ENCODE measurements at places on chromosomes 6 and 20.
A peak's percentile ranks its signal among the peaks of the same experiment; 100 is the strongest.

DNA sequence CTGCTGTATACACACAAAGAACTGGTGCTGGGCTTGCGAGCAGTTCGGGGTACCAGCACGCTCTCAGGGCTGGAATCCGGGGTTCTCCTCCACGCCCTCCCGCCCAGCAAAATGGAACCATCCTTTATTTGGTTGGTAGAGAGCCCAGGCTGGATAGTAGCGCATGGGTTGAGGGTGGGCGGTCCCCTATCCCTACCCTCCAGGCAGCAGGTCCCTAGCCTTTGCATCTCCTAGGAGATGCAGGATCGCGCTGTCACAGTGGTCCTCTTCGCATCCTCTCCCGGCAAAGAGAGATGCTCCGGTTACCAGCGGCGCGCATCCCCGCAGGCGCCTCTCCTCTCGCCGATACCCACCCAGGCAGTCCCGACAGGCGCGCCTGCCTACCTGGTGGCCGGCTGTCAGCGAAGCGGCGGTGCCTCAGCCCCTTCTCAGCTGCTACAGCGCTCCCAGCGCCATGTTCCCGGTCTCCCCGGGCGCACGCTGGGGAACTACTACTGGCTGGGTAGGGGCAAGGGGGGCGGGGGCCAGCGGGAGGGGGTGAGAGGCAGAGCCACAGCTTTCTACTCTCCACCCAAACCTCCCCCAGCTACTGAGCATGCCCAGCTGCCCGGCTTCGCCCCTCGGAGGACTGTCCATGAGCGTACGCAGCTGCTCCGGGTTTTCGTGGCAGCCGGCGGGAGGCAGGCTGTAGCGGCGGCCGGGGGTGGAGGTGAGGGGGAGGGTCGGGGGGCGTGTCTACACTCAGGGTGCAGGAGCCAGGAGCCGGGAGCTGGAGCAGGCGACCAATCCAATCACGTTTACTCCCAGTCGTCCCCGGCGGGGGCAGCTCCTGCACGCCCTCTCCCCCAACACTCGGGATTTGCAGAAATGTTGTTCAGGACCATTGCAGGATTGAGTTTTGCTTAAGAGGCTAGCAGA is at the start of gene PAK5:
Gene PAK5 (minus strand): TSS at position 699 of the 918 bp plus-strand sequence. CDS start 194,748 bp downstream, outside the sequence.
- peak; percentile 28 for DNase-seq

DNA sequence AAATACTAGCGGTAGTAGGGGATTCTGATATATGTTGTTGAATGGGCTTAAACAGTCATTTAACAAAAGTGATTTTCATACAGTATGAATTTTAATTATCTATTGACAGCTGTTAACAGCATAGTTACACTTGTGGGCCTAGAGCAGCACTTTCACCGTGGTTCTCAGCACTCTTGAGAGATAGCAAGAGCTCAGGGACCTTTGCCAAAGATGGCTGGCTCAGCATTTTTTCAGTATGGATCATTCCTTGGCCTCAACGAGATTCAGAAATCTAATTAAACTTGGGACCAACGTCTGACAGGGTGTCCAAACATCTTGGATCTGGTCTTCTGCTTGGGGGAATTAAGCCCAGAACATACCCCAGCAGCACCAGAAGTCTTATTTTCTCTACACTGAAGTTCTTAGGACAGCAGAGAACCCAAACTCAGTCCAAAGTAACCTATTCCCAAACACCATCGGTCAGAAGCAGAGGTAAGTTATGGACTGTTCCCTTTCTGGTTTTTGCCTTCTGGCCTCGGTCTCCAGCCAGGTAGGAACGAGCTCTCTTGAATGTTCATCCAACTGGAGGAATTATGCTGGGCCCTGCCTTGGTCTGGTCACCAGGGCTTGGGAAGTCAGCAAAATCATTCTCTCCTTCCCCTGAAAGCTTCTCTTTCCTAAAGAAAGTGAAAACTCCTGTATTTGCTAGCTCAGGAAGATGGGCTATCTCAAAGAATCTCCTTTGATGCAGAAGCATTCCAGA is 25.7 kb downstream of the PRPH2 start:
- DNase-seq = no peak

GRCh38 chr6:149031859-149032598 is 285.2 kb downstream of the UST start:
- peak; percentile 91 for DNase-seq

- no peak for DNase-seq
These were observed 79.9 kb upstream of the NAA20 start for GRCh38 chr20:19937218-19937617.

DNA sequence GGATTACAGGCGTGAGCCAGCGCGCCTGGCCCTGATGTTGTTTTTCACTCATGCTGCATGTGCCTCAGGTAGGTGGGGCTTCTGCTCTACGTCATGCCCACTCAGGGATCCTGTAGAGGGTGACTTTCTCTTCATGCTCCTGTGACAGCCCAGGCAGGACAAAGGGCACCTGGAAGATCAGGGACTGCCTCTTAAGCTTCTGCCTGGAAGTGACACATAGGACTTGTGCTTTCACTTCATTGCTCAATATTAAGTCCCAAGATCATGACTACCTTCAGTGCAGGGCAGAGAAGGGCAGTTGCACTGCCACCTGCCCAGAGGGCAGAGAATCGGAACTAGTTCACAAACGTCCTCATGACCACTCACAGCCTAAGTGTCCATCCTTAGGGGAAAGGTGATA is 249.5 kb upstream of the SULF2 start:
- no peak for DNase-seq

GRCh38 chr20:9280666-9281065 is 211.8 kb downstream of the PLCB4 start:
- no peak for DNase-seq

DNA sequence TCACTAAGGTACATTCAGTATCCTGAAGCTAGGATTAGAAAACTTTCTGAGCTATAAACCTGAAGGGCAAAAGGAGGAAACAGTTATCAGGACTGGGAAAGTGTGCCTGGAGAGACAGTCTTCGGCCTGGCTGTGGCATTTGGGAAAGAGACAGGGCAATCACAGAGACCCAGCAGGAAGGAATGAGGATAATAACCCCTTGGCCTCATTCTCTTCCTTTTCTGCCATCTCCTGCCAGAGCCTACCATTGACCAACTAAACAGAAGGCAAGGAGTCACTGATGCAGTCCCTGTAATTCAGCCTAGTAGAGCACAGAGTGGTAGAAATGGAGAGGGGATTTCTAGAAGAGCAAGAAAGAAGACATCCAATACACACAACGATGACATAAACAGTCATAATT is 359.4 kb downstream of the HDGFL1 start:
- no peak for DNase-seq

- DNase-seq = no peak
These were observed 783.4 kb upstream of the CHD6 start for GRCh38 chr20:42401613-42402012.

DNA sequence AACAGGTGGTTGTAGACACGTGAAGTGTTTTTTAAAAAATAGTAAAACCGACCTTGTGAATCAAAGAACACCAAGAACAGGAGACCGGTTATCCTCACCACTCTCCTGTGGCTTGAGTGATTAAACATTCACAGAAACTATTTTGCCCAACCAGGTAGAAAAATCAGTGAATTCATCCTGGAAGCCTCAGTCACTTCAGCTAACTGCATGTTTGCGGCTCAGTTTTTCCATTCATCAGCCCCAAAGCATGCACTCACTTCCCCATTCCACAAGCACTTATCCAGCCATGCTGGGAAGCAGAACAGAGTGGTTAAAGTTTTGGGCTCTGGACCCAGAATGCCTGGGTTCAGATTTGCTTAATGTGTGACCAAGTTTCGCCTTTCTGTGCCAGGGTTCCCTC is 2.4 kb downstream of the LRRN4 start:
- DNase-seq = no peak

DNA sequence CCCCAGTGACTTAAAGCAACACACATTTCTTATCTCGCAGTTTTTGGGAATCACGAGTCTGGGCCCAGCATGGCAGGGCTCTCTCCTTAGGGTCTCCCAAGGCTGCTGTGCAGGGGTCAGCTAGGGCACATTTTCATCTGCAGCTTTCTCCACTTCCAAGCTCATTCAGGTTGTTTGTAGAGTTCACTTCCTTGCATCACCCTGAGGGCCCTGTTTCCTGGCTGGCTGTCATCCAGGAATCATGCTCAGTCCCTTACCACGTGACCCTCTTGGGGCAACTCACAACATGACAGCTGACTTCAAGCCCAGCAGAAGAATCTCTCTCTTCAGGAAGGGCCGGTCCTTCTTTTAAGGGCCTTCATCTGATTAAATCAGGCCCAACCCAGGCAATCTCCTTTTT is 21.3 kb downstream of the SNAP25 start:
- DNase-seq = no peak

GRCh38 chr6:44180886-44181285 is 22.3 kb downstream of the CAPN11 start:
- DNase-seq = no peak

DNA sequence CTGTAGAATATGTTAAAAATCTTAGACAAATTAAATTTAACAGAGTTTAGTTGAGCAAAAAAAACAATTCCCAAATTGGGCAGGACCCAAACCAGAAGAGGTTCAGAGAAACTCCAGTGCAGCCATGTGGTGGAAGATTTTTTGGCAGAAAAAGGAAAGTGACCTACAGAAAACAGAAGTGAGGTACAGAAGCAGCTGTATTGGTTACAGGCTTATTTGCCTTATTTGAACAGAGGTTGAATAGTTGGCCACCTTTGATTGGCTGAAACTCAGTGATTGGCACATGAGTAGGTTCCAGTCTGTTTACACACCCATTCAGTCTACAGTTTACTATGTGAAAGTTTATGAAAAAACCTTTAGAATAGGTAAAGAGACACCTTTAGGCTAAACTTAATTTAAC is 110.9 kb upstream of the LAMP5 start:
- DNase-seq = no peak

GRCh38 chr6:145714731-145715130 is 20.6 kb downstream of the EPM2A start:
- no peak for DNase-seq

- DNase-seq = no peak
These were observed 246.6 kb downstream of the GRIK2 start for GRCh38 chr6:101640131-101640530.

GRCh38 chr20:62219992-62220665 is at the start of gene HRH3:
TSS of gene HRH3 (minus strand) at chr20:62220278. CDS start at chr20:62219970, 308 bp downstream.
- DNase-seq = peak; percentile 88

DNA sequence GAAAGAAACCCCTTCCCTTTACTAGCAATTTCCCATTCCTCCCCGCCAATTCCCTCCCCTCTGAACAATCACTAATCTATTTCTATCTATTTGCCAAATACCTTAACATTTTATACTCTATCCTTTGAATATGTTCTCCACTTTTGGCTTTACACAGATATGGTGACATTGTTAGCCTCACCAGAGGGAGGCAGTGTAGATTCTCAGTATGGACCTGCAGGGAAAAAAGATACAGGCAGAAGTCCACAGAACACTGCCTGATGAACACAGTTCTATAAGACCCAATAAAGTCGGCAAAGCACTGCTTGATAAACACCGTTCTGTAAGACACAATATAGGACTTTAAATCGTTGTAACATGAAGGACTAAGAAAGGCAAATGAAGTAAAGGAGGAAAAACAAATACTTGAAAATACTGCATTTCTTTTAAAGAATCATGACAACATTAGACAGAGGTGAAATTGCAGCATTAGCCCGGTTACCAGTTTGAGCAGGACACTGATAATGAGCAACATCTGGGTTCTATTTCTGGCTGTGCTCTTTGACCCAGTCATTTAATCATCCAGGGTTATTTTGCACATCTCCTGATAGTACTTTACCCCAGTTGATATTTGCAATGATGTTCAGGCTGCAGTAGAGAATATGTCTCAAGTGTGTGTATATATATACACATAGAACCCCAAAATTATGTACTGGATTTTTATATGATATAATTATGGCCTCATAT is 296.8 kb downstream of the UTRN start:
- DNase-seq = peak; percentile 37

DNA sequence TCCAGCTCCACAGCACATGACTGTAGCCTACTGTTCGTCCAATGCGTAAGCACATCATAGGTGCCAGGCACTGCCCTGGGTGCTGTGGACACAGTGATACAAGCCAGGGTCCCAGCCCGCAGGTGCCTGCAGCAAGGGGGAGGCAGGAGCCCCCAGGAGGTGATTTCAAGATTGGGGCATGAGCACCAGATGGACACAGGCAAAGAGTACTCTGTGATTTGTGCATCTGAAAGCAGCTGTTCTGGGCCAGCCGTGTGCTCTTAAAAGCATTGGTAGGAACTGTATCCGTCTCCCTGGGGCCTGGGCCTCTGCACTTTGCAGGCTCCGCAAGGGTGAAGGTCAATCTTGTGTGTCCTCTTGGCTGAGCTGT is 149.8 kb downstream of the SYCP2 start:
- DNase-seq = no peak

DNA sequence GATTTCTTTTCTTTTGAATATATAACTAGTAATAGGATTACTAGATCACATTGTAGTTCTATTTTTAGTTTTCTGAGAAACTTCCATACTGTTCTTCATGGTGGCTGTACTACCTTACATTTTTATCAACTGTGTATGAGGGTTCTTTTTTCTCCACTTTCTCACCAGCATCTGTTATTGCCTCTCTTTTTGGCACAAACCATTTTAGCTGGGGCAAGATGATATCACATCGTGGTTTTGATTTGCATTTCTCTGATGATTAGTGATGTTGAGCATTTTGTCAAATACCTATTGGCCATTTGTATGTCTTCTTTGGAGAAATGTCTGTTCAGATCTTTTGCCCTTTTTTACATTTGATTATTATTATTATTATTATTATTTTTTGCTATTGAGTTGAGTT is 86.1 kb upstream of the TCF21 start:
- no peak for DNase-seq

DNA sequence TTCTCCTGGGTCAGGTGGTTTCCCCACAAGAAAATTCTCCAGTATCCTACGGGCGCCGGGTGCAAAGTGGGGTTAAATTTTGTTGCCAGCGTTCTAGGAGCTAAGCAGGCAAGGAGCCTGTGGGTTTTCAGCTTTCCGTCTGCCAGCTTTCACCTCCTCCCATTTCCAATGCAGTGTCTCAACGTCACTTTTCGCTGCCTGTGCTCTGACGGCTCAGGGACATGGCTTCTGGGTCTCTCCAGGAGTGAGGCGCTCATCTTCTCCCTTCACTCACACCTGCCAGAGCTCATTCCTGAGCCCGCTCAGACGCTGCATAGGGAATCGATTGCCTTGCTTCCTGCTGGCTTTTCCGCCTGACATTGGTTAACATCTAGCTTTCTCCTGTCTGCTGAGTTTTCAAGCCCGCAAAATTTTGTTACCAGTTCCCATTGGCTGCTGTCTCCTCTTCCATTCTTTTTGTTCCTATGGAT is 7.3 kb upstream of the NAA20 start:
- no peak for DNase-seq

GRCh38 chr6:126252154-126252553 is 87.8 kb upstream of the CENPW start:
- peak; percentile 10 for DNase-seq

DNA sequence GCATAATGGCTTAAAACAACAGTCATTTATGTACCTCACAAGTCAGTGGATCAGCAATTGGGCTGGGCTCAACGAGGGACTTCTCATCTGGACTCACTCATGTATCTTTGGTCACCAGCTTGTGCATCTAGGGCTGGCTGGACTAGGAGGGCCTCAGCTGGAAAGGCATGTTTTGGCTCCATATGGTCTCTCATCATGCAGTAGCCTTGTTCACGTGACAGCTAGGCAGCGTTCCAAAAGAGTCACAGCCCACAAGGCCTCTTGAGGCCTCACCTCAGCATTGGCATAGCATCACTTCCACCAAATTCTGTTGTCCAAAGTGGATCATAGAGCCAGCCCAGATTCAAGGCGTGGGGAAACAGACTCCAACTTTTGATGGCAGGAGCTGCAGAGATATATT is 110.1 kb downstream of the MAFB start:
- no peak for DNase-seq

All from T47D (cell line).